Tracheal epithelial cell (primary cell): ENCODE measurements at places on chromosomes 4 and X. TPM values are rescaled to one million over a fixed set of nuclear protein-coding genes. Genes with fewer than 3 reads are reported as not detected.

The GUCY2F gene
- total RNA-seq = 0.21 TPM in 1 of 2 replicates, not detected in the other

The BEX1 gene
- not detected in 2 replicates for total RNA-seq

The NAA11 gene
- total RNA-seq = not detected in 2 replicates

The ARR3 gene
- not detected in 2 replicates for total RNA-seq

The TCEAL6 gene
- total RNA-seq = not detected in 2 replicates

The ALAS2 gene
- total RNA-seq = not detected in 2 replicates

The TEX13D gene
- total RNA-seq = not detected in 2 replicates

The HAND2 gene
- total RNA-seq = not detected in 2 replicates

The CTSO gene
- 2.6 and 5.5 TPM in 2 replicates for total RNA-seq

The HHIP gene
- total RNA-seq = 0.96 TPM in 1 of 2 replicates, not detected in the other

The RP2 gene
- total RNA-seq = 14.9 and 17.6 TPM in 2 replicates

The ITGB1BP2 gene
- 0.24 and 1.1 TPM in 2 replicates for total RNA-seq

The ATP2B3 gene
- not detected in 2 replicates for total RNA-seq

The FRMPD3 gene
- not detected in 2 replicates for total RNA-seq

The RHOXF2B gene
- under 0.01 TPM in 1 of 2 replicates, not detected in the other for total RNA-seq

The STK32B gene
- 0.43 and 1.9 TPM in 2 replicates for total RNA-seq

The TCEAL7 gene
- total RNA-seq = 3.9 and 4.0 TPM in 2 replicates

The GLRA3 gene
- under 0.01 TPM in 1 of 2 replicates, not detected in the other for total RNA-seq

The ADGRL3 gene
- under 0.01 TPM in 1 of 2 replicates, not detected in the other for total RNA-seq

The SAGE1 gene
- not detected in 2 replicates for total RNA-seq
